ENCODE measurements at places on chromosomes 4 and X.

DNA sequence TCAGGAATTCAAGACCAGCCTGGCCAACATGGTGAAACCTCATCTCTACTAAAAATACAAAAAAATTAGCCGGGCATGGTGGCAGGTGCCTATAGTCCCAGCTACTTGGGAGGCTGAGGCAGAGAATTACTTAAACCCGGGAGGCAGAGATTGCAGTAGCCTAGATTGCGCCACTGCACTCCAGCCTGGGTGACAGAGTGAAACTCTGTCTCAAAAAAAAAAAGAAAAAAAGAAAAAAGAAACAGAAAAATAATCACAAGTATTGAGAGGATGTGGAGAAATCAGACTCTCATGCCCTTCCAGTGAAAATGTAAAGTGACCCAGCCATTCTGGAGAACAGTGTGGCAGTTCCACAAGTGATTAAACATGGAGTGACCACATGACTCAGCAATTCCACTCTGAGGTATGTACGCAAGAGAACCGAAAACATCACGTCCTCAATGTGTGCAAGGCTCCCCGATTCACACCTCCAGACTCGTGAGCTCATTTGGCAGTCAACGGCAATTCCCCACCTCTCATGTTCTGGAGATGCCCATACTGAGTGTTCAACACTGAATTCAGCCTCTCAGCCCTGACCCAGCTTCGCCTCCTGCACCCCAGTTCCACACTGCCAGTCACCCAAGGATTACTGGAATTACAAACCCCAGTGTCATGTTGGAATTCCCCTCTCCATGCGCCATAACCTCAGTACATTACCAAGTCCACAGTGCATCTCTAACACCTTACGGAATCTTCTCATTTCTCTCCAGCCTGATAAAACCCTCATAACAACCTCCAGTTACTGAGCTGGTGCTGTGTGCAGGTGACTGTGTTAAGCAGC, 21.1 kb downstream of the ACOX3 start:
- DNase-seq = peak; percentile 51

- peak; percentile 58 for DNase-seq
Measured at GRCh38 chr4:82839624-82840023, 41.0 kb upstream of the SCD5 start.

DNA sequence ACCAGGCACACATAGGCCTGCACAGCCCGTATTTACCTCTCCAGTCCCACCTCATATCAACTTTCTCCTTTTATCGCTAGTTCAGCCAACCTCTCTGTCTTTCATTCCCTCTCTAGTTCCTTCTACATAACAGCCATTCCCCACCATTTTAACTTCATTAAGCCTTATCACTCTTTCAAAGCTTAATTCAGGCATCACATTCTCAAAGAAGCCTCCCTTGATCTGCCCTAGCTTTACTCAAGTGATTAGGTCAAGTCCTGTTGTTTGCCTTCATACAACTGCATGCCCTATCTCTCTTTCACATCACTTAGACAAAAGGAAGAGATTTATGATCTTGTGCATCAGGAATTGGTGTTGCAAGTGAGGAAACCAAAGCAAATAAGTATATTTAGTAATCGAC, 74.2 kb downstream of the ALPK1 start:
- no peak for DNase-seq

DNA sequence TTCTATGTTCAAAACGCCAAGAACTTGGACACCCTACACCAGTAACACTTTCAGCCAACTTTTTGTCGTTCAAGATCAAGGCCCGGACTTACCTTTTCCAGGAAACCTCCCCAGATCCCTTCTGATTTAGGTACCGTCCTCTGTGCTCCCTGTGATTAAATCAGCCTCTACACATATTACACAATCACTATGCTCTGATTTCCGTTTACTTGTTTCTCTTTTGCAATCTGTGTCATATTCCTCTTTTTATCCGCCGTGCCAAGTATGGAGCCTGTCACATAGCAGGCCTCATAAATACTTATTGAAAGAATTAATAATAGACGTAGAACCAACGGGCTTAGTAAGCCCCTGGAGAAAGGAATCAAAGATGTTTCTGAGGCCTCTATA, 722 bp upstream of the TMEM33 start:
- no peak for DNase-seq

DNA sequence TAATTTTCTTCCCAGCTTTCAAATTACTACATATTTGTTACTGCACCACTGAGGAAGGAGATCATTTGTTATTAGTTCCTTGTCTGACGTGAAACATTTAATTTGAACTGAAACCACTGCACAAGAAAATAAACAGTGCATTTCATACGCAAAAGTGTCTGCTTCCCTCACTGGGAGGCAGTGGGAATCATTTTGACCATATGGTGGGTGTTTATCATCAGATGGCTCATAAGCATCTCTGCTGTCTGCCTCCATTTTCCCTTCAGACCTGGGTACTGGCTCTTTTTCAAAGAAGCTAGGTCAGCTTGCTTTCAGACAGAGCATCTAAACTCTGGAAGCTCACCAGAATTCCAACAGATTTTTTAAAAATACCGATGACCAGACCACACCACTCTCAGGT, 135.2 kb downstream of the PCDH19 start:
- no peak for DNase-seq

DNA sequence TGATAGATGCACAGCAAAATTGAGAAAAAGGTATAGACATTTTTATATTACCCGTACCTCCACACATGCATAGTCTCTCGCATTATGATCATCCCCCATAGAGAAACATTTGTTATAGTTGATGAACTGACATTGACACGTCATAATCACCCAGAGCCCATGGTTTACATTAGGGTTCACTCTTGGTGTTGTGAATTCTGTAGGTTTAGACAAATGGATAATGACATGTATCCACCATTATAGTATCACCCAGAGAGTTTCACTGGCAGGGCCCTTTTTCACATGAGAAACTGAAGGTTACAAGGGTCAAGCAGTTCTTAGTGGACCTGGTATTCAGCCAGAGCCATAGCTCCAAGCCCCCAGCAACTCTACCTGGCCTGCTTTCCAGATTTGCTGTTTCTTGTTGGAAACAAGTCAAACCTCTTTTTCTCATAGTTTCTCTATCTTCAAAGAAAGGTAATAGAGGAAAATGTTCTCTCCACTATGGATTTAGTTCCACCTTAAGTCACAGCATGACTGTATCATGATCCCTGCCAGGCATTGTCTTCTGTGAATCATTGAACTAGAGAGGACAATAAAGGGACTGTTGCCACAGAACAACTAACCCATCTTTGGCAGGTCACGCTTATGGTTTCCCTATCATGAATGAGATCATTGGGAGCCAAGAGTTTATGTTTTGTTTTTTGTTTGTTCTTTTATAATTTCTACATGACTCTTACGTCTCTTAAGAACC, 64.0 kb downstream of the HHIP start:
- peak; percentile 40 for DNase-seq

DNA sequence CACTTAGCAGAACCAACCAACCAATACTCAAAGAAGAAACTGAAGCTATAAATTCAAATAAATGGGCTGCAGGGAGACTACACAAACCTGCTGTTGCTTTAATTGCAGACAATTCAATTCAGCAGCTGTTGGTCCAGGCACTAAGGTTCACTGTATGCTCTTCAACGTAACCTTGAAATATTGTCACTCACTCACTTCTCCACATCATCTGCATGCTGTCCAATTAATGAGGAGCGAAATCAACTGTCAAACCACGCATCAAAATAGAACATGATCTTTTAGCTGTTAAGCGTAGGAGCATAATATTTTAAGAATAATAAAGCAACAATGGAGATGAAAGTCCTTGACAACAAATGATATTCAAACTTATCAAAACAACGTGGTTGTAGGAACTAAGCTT, 17.0 kb downstream of the ENOX2 start:
- DNase-seq = no peak

GRCh38 chr4:99998062-99998867, 48.2 kb upstream of the H2AZ1 start:
- DNase-seq = peak; percentile 68

GRCh38 chr4:117491516-117491915, 406.1 kb upstream of the TRAM1L1 start:
- DNase-seq = no peak

GRCh38 chr4:70138751-70139150, 15.3 kb upstream of the PRR27 start:
- DNase-seq = no peak

DNA sequence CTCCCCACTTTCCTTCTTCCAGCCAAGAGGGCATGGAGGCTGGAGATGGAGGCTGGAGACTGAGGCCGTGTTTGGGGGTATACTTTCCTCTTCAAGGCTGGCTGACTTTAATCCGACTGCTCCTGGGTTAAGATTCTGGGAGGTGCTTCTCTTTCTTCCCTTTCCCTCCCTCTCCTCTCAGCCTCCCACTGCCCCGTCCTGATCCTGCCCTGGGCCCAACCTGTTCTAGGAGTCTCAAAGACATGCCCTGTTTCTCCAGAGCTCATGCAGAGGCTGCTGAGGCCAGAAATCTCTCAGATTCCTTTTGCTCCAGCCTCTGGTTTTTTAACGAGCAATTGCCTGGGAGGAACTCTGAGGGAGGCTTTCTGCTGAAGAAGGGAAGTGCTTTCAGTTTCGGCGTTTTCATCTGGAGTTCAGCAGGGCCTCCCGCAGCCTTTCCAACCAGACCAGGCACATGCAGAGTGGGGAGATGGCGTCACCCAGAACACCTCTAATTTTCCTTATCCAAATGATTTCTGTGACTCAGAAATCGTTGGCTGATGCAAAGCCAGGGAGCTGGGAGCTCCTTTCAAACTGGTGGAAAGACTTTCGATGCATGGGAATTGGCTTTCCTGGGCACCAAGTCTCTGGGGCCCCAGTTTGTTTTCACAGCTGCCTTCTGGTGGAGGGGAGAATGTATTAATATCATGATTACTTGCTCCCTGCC, 34.5 kb upstream of the FAM9C start:
- DNase-seq = peak; percentile 94

DNA sequence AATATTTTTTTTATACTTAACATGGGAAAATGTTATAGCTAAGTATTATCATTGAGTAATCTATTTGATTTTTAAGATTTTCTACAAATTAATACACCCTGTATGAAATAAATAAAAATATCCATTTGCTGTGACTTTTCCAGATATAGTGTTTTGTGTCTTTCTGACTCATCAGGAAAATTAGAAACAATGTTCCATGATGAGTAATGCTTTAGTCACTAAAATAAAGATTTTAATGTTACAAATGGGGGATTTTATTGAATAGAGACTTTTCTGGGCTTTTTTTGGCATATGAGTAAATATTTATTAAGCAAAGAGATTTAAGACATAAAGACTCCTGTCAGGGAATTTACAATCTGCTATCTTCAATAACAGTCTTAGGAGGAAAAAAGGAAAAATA, 279.2 kb upstream of the NOCT start:
- peak; percentile 38 for DNase-seq

- peak; percentile 47 for DNase-seq
Measured at GRCh38 chrX:154600759-154601374, 15.9 kb downstream of the CTAG1A start.

GRCh38 chr4:143335979-143336780, 496 bp upstream of the GAB1 start:
- DNase-seq = peak; percentile 92

DNA sequence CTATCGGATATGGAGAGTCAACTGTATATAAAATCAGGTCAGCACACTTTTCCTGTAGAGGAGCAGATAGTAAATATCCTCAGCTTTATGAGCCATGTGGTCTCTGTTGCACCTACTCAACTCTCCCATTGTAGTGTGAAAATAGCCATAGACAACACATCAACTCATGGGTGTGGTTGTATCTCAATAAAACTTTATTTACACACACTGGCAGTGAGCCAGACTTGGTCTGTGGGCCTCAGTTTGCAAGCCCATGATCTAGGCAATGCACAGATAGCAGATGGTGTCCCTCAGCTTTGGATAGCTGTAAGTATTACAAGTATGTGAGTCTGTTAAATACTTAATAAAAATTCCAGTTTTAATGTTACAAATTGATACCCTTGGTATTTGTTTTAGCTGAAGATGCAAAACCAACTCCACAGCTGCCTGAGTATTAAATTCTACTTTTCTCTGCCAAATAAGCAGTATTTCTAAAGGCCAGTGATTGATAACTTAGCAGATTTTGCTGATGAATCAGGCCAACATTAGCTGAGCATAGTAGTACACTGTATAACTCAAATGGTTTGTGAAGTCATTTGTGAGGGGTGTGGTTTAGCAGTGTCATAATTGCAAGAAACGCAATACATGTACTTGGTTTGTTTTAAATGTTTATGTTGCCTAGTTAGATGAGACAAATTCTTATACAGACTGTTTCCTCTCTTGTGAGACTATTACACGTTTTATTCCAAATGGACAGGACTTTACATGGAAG, 87.3 kb downstream of the GPR143 start:
- no peak for DNase-seq

DNA sequence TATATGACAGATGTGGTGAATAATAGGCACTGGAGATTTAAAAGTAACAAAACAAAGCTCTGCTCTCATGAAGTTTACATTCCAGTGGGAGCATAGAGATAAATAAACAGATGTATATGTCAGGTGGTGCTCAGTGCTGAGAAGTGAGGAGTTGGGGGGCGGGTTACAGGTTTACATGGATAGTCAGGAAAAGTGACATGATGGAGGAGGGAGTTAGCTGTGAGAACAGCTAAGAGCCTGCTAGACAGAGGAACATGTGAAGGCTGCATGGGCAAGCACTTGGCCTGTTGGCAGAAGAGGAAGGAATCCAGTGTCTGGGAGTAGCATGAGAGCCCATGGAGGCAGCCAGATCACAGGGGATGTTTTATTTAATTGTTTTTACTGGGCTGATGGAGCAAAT, 10.2 kb upstream of the TMEM156 start:
- peak; percentile 42 for DNase-seq

Measured in choroid plexus epithelial cell (primary cell).